ENCODE measurements at places on chromosomes 11 and 22. TPM values are rescaled to one million over a fixed set of nuclear protein-coding genes. Genes with fewer than 3 reads are reported as not detected.

- DNase-seq = no peak
Observed at GRCh38 chr11:86987679-86988078, 32.5 kb upstream of the FZD4 start.

- DNase-seq = no peak
Observed at GRCh38 chr11:12102588-12103410, 7.6 kb upstream of the MICAL2 start.

GRCh38 chr11:60129853-60130252 lies 41.4 kb downstream of the MS4A2 start:
- no peak for DNase-seq

The GRM5 gene
- total RNA-seq = not detected

DNA sequence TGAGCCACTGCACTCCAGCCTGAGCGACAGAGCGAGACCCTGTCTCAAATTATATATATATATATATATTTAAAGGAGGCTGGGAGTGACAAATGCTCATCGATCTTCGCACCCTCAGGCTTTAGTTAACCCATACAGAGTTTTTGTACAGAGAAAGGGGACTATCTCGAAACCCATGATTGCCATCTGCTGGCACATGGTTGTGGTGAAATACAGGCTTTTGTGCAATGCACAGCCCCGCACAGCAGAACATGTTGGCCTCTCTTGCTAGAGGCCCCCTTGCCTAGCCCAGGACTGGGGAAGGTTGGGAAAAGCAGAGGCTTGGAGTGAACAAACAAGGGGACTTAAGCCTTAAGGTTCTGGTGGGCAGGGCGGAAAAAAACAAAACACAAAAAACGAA lies 3.6 kb downstream of the MYBPC3 start:
- DNase-seq = peak; percentile 68

Data from activated CD4-positive, alpha-beta T cell treated with anti-CD3 and anti-CD28 coated beads, Interleukin-2, amount 10 ng/mL, durations not matched to agents 24 days and 14 days (primary cell).